ENCODE measurements at places on chromosomes 7 and 10. TPM values are rescaled to one million over a fixed set of nuclear protein-coding genes. Genes with fewer than 3 reads are reported as not detected.

Gene PAX2
- total RNA-seq = not detected

Gene CRYGN
- not detected for total RNA-seq

Gene XPNPEP1
- total RNA-seq = 193 TPM

Gene FAM25G
- not detected for total RNA-seq

Gene GHITM
- 190 TPM for total RNA-seq

Gene SUN3
- not detected for total RNA-seq

Gene SLC18A2
- not detected for total RNA-seq

Gene TBXAS1
- total RNA-seq = 0.87 TPM

Gene EFCAB10
- total RNA-seq = not detected
